Upper lobe of right lung (tissue), 1 donor: ENCODE measurements at places on chromosomes 11 and 22. TPM values are rescaled to one million over a fixed set of nuclear protein-coding genes. Genes with fewer than 3 reads are reported as not detected.

The ELP4 gene
- total RNA-seq = 16.6 TPM

The GRK2 gene
- total RNA-seq = 98.4 TPM

The ST14 gene
- 59.1 TPM for total RNA-seq

The MS4A3 gene
- not detected for total RNA-seq

The OVOL1 gene
- total RNA-seq = 2.7 TPM
